ENCODE measurements at places on chromosomes 1 and 21. TPM values are rescaled to one million over a fixed set of nuclear protein-coding genes. Genes with fewer than 3 reads are reported as not detected.

- DNase-seq: no peak
These were observed 173.6 kb downstream of the RERE start for GRCh38 chr1:8643542-8644536.

Gene PTAFR
- total RNA-seq: 4.7 TPM

- no peak for DNase-seq
These were observed 2162.0 kb downstream of the MRPL39 start for GRCh38 chr21:23445307-23445706.

DNA sequence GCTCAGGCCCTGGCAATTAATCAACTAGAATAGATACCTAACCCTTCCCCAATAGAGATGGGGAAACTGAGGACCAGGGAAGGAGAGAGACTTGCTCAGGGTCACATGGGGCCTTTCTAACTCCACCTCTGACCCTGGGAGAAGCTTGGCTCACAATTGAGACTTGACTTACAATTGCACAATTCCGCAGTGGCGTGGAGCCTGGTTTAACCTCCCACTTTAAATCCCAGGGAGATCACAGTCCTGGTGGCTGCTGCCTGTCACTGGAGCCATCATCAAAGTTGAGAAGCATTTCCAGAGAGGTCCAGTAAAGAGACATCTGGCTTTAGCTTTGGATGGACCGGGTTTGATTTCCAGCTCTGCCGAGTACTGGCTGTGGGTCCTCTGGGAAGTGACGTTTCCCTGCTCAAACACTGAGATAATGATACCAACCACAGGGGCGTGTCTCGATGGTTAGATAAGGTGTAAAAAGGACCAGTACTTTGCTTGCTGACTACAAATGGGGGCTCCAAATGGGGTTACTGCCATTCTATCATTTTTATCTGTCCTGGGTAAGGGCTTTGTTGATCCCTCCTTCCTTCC is 39.3 kb downstream of the TRIM62 start:
- DNase-seq: no peak

DNA sequence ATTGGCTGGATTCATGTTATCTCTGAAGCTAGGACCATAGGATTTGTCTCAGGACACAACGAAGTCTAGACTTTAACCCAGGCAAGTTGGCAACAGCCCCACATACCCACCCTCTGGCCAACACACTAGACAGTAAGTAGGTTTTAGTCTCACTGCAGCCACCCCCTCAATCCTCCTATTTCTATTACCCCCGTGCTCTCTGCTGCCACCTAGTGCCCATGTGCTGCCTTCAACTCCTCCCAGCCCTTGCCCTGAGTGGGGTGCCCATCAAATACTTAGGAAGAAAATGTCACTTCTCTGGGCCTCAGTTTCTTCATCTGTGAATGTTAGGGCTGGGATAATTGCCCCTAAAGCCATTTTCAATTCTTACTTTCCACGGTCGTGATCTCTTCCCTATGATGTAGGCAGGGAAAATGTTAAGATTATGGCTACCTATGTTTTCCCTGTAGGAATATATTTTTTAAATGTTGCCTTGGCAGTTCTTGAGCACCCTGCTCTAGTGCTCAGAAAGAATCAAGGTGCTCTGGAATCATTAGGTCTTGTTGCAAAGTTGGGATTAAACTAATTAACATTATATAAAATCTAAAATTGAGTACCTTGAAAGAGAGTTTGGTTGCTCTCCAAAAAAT is 213.0 kb downstream of the LMX1A start:
- no peak for DNase-seq

GRCh38 chr1:214550857-214551435 is 456 bp downstream of the PTPN14 start:
- DNase-seq: no peak

DNA sequence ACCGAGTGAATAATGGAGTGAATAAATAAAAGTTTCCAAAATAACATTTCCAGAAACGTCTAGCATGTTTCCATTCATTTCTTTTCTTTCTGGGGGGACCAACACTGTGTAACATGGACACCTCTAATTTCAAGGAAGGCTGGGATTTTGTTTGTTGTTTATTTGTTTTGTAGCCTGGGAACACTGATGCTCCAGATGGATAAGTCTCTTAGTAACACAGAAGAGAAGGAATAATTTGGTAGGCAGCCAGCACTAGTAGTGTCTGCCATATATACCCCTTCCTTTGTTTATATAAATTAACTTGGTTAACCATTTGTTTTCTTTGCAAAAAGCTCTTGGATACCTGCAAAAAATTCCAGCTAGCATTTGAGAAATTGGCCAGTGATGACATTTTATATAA is 411.4 kb upstream of the DEPDC1 start:
- DNase-seq: no peak

Gene AADACL3
- total RNA-seq: not detected

- no peak for DNase-seq
These were observed 120.5 kb downstream of the RUNX1 start for GRCh38 chr21:34928637-34929036.

Gene C1orf53
- total RNA-seq: not detected

Gene ENAH
- 73.5 TPM for total RNA-seq

DNA sequence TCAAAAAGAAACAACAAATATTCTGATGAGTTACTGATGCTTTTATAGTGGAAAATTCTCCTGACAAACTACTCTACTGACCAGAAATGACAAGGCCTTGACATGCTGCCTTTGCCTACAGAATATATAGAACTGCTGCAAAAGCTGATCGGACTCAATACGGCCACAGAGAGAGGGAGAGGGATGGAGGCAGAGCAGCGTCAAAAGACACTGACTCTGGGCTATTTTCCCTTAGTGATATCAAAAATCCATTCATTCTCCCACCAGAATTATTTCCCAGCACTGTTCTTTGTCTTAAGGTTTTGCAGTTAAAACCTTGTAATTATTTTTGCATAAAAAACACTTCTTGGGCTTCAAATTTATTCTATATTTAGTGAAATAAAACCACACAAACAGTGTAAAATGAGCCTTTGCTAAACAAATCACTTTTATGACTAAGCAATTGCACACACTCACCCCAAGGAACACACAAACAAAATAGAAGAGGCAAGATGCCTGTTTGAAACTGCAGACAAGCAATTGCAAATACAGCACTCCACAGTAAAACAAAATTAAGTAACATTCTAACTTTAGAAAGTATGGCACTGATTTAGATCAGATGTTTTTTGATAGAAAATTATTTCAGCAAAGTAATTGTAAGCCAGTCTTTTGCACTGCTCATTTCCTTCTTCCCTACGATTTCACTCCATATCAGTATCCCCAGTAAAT is 1036.4 kb downstream of the ADGRL2 start:
- no peak for DNase-seq
